CD4-positive, CD25-positive, alpha-beta regulatory T cell (primary cell): ENCODE measurements at places on chromosomes 4 and X.

DNA sequence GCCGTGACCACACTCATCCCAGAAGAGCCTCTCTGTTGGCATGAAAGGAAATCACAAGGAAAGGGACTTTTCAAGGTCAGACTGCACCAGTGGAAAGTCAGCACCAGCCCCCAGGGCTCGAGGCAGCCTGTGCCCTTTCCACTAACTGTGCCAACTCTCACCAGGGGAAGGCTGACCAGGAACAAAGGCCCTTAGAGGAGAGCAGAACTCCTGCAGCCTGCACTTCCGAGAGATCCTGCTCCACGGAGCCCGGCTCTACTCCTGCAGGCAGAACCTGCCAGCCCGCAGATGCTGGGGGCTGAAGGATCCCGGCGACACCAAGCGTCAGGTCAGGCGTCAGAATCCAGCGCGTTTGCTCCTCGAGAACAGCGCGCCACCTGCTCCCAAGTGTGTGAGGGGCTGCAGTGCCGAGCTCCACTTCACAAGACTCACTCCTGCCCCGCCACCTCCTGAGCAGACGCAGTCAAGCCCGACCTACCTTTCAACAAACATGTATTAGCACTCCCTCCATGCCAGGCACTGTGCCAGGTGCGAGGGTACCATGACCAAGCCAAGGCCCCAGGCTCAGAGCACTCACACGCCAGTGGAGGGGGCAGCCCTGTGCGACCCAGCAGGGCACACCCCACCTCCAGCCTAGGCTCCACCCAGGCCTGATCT, 13.6 kb upstream of the HELT start:
- DNase-seq, result no peak

GRCh38 chr4:22389240-22389870, 126.5 kb downstream of the ADGRA3 start:
- no peak for DNase-seq

DNA sequence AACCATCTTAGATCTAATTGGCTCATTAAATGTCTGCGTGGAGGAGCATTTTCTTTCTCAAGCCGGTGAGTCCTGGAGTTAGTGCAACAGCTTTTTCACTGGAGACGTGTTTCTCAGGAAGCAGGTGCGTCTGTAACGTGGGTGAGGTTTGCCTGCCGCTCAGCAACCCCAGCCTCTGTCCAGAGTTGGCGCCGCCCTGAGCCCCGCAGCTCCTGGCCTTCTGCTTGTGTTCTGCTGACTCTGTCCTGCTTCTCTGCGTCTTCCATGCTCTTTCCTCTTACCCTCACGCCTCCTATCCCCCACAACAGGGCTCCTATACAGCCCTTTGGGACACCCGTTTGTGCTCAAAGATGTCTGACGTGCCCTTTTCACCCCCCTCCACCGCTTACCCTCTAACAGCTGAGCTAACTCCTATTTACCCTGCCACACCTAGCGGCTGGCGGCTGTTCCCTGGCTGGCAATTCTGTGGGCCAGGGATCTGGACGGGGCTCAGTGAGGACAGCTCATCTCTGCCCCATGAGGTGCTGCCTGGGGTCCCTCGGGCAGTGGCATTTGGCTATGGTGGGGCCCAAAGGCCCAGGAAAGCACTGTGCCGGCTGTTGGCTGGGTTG, 18.8 kb downstream of the DOK7 start:
- no peak for DNase-seq

DNA sequence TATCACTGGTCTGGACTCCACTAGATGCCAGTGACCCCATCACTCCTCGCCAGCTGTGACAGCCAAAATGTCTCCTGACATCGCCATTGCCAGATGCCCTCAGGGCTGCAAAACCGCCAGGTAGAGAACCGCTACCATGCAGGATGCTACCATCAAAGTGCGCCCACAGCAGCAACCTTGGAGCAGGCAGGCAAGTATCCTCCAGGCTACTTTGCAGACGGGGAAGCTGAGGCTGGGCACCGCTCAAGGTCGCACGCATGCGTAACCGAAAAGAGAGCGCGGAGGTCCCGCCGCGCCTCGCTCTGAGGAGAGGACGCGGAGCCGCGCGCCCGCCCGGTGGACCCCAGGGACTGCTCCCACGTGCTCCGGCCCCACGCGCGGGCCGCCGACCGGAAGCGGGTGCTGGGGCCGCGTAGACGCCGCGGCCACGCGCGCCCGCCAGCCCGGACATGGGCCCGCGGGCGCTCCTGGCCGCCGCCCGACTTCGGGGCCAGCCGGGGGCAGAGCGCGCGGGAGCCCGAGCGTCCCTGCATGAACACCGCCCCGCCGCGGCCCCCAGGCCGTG, at the start of gene STS:
Gene STS (plus strand): TSS at position 300 of the 565 bp plus-strand sequence. CDS start 105,488 bp downstream, outside the sequence.
- DNase-seq, result peak; percentile 64

- DNase-seq, result no peak
Observed at GRCh38 chr4:140937866-140938265, 181.7 kb upstream of the TBC1D9 start.

DNA sequence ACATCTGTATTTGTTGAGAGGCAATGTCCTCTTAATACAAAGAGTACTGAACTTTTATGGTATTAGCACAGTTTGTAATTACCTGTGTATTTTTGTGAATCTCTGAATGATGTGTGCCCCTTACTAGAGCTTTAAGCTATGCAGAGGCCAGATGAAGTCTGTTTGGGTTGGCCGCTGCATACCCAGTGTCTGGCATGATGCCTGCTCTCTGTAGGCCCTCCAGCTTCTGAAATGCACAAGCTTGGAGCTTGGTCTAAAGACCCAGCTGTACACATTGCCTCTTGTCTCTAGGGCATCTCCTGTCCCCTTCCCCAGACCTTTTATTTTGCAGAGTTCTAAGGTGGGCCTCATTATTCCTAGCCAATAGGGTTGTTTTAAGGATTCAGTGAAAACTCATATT, 68.6 kb downstream of the CDS1 start:
- no peak for DNase-seq
